ENCODE measurements at places on chromosomes 16 and 17. TPM values are rescaled to one million over a fixed set of nuclear protein-coding genes. Genes with fewer than 3 reads are reported as not detected.

Gene HOXB7
- not detected for total RNA-seq

Gene CLEC18A
- 1.8 TPM for total RNA-seq

DNA sequence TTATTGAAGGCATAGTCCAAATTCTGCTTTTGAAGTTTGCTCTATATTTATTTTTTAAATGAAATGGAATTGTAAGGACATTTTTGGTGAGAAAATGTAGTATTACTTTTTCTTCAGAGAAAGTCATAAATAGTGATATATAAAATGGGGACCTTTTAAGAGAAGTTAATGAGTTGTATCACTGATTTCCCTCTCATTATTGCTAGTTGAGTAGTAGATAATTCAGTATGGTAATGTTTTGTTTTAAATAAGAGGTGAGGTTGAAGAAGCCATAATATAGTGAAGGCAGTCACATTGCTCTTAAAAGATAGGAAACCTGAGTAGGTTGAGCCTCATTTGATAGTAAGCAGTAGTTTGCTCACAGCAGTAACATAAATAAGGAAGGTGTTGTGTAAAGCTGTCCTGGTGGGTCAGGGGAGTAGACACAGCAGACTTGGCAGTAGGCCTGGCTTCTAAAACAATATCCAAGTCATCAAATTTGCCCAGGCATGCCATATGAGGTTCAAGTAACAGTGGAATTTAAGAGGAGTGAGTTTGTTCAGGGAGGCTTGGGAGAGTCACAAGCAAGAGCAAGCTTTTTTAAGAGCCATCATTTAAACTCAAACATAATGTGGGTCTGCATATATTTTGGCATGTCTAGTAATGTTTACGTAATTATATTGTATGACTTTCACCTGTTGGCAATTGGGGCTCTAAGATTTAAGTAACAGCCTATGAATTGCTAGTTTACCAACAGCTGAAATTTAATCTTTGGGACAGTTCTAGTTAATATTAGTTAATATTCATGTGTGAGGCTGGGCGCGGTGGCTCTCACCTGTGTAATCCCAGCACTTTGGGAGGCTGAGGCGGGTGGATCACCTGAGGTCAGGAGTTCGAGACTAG is 6.5 kb downstream of the NFATC3 start:
- no peak for DNase-seq

Gene KCNJ12
- total RNA-seq: 8.6 TPM

DNA sequence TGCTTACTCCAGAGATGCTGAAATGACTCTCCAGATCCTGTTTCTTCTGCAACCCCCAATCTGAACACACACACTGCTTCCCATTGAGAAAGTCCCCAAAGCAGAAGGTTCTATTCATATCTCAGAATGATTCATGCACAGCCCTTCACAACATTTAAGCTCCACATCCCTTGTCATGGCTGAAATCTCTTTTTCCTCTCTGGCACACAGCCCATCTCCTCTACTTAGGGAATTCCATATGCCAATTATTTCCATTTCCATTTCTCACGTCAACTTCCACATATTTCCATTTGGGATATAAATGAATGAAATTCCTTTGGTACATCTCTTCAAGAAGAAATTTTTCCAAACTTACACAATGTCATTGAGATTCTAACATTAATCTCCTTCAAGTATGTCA is 119.6 kb downstream of the CDH11 start:
- DNase-seq: no peak

Gene NXPH3
- 24.5 TPM for total RNA-seq

DNA sequence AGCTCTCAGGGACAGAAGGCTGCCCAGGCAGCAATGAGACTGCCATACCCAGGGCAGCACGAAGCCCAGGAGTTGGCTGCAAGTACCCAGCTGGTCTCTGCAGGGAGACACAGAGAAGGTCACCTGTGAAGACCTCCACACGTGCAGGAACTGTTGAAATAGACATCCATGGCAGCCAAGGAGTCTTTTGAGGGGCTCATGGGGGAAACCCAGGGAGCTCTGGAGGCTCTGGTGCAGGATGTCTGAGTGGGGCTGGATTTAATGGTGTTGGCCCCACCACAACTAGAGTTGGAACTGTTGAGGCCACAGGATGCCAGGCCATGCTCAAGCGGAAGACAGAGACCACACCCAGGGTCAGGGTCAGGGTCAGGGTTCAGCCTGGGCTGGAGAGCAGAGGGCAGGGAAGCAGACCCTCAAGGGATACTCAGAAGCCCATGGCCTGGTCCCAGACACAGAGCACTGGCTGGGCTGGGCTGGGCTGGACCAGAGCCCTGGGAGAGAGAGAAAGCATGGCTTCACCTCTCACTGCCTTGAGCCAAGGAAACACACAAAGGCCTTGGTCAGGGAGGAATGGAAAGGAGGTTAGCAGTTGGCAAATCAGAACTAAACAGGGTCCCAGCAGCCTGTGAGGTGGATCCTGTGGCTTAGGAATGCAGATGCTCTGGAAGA is 21.4 kb downstream of the PITPNM3 start:
- no peak for DNase-seq

Gene ZNHIT3
- 45.0 TPM for total RNA-seq

Gene CTRB1
- total RNA-seq: not detected

DNA sequence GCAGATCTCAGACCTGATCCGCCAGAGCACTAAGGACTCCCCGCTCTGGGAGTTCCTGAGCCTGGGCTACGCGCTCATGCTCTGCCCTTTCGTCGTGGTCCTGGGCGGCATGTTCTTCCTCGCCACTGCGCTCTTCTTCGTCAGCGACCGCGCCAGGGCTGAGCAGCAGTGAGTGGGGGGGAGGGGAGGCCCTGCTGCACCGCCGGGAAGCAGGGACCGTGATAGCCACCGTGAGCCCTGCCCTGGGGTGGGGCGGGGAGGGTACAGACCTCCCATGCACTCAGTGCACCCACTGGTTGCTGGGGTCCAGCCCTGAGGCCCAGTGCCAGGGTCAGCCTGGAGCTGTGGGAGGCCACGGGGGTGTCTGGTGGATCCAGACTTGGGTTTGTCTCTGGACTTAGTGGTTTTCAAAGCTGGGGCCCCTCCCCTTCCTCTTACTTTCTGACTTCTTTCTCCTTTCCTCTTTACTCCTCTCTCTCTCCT is 18.9 kb downstream of the MYBBP1A start:
- DNase-seq: no peak

DNA sequence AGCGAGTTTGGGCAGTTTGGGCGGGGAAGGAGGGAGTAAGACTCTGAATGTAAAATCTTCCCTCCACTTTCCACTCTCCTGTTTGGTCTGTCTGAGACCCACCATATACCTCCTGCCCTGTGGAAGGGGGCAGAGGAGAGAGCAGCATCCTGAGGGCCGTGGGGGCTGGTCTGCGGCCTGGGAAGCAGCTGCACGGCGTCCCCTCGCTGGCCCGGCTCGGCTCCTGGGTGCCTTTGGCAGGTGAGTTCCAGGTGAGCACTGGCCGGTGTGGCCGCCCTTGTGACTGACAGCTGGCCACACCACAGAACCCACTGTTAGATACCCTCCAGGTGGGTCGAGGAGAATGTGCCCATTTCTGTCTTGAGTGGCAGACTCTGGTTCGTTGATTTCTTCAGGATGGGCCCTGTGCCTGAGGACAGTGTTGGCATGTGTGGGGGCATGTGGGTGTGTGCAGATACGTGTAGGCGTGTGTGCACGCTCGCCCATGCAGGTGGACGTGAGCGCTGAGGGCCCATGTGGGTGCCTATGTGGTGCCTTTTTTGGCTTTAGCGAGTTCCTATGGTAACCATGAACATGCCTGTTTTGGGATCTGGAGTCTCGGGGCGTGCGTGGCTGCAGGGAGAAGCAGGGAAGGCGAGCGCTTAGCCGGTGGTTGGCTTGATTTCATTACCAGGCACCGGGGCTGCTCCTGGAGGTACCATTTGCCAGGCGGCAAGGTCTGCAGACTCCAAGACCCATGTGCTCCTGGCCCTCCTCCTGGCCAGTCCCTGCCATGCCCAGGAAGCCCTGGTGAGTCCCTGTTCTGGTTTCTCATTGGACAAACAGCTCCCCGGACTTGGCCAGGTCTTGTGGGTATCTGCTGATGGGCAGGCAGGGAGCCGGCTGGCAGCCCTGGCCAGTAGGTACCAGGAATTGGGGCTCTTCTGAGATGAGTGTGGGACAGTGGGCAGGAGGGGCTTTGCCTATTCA is 12.4 kb downstream of the RAP1GAP2 start:
- no peak for DNase-seq

DNA sequence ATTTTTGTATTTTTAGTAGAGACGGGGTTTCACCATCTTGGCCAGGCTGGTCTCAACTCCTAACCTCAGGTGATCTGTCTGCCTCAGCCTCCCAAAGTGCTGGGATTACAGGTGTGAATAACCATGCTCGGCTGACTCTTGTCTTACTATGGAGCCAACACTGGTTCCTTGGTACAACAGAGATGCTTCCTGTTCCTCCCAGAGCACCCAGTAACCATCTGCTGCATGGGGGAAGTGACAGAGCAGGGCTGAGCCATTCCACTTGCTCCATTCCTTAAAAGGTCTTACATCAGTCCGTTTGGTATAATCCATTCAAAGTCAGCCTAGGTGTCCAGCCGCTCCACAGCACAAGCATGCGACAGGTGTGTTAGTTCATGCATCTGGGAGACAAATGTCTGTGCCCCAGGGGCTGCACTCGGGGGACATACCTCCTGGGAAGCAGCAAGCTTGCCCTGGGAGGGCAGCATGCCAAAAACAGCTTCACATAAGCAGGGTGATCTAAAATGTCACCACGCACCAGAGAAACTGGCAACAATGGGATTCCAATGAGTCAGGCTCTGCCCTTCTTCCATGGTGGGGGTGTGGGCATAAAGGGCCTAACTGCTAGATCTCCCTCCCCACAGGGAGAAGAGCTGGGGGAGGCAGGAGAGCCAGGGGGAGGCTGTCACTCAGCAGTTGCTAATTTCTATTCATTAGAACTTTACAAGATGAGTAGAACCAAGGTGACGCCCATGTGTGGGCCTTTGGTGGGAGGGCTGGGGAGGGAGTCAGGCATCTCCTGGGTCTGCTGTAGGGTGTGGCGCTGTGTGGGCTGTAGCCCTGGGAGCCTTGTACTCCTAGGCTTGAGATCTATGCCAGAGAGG is 35.5 kb downstream of the PIPOX start:
- no peak for DNase-seq

Gene NAA60
- 46.6 TPM for total RNA-seq

Data from dorsolateral prefrontal cortex (tissue), 122 donors.